Hepatocyte (in vitro differentiated cells): ENCODE measurements at places on chromosomes 4 and X. TPM values are rescaled to one million over a fixed set of nuclear protein-coding genes. Genes with fewer than 3 reads are reported as not detected.

Gene WFS1
- 32.5 and 43.1 TPM in 2 replicates for total RNA-seq

Gene OPRPN
- not detected in 2 replicates for total RNA-seq

Gene MGAT4D
- not detected in 2 replicates for total RNA-seq

Gene EMCN
- total RNA-seq = 0.37 and 0.44 TPM in 2 replicates

Gene NPY5R
- total RNA-seq = 0.30 and 0.44 TPM in 2 replicates

Gene GNRHR
- total RNA-seq = not detected in 2 replicates

Gene UGT2B10
- total RNA-seq = 21.6 and 31.0 TPM in 2 replicates

Gene TECRL
- total RNA-seq = 0.10 TPM in 1 of 2 replicates, not detected in the other

Gene TMEM47
- 31.2 and 34.1 TPM in 2 replicates for total RNA-seq

Gene CENPI
- total RNA-seq = 4.5 and 6.3 TPM in 2 replicates

Gene YY2
- total RNA-seq = 1.5 and 2.4 TPM in 2 replicates

DNA sequence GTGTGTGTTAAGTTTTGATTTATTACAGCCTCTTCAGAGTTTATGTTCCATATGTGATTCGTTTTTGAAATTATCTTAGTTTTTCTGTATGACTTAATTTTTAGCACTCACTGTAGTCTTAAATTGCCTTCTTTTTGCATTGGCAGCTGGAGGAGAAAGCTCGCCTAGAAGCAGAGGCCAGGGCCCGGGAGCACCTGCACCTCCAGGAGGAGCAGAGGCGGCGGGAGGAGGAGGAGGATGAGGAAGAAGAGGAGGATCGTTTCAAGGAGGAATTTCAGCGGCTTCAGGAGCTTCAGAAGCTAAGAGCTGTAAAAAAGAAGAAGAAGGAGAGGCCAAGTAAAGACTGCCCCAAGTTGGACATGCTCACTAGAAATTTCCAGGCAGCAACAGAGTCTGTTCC, 56.6 kb downstream of the TNIP2 start:
- DNase-seq = no peak
- H3K4me1 ChIP-seq = no peaks in the 10 kb centered on the region
- H3K36me3 ChIP-seq = no peaks in the 10 kb centered on the region
- H3K27me3 ChIP-seq = no peaks in the 10 kb centered on the region
- no peak overlapping the region for H3K27ac ChIP-seq
- H3K4me3 ChIP-seq = no peak overlapping the region

GRCh38 chrX:39907964-39908661, 189.6 kb downstream of the BCOR start:
- H3K27ac ChIP-seq = peak overlapping the region; percentile 81
- H3K4me1 ChIP-seq = peaks cover 53% of the 10 kb centered on the region
- DNase-seq = peak; percentile 88
- no peaks in the 10 kb centered on the region for H3K36me3 ChIP-seq
- H3K4me3 ChIP-seq = no peak overlapping the region

DNA sequence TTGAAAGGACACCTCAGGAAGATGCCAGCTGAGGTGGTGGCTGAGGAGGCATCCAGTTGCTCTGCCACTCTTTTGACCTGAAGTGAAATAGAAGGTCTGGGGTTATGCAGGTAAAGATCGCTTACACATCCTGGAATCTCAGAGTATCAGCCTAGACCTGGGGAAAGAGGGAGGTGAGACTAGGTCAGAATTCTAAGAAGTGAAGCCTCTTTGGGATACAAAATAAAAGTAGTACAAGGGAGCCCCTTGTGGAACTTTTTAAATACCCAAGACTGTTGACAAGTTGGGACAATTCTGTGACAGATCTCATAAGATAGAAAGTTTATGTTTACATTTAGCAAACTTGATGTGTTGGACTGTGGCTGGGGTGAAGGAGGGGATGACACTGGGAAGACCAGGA, 263.1 kb downstream of the SPRY1 start:
- peak; percentile 11 for DNase-seq
- H3K27me3 ChIP-seq = no peaks in the 10 kb centered on the region

DNA sequence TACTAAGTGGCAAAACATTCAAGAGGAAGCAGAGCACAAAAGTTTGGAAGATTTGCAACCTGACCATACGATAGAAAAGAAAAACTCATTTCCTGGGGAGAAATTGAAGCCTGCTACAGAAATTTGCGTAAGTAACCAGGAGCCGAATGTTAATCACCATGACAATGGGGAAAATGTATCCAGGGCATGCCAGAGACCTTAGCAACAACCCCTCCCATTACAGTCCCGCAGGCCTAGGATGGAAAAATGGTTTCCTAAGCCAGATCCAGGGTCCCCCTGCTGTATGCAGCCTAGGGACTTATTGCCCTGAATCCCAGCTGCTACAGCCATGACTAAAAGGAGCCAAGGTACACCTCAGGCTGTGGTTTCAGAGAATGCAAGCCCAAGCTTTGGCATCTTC, 472.2 kb upstream of the KLHL4 start:
- no peaks in the 10 kb centered on the region for H3K4me1 ChIP-seq
- no peaks in the 10 kb centered on the region for H3K36me3 ChIP-seq
- H3K27me3 ChIP-seq = no peaks in the 10 kb centered on the region
- no peak overlapping the region for H3K4me3 ChIP-seq
- H3K27ac ChIP-seq = no peak overlapping the region

DNA sequence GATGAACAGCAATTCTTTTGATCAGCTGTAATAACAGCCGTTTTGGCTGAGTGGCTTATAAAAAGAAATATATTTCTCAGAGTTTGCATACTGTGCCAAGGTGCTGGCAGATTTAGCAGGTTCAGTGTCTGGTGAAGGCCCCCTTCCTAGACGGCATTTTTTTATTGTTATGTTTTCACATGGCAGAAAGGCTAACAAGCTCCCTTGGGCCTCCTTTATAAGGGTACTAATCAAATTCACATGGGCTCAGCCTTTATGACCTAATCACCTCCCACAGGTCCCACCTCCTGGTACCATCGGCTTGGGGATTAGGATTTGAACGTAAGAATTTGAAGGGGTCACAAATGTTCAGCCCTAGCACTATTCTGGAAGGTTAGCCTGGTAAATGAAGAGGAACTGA, 431.9 kb downstream of the SPOCK3 start:
- no peak overlapping the region for H3K4me3 ChIP-seq
- H3K36me3 ChIP-seq = no peaks in the 10 kb centered on the region

- H3K4me1 ChIP-seq = no peaks in the 10 kb centered on the region
- no peaks in the 10 kb centered on the region for H3K27me3 ChIP-seq
- H3K36me3 ChIP-seq = no peaks in the 10 kb centered on the region
- no peak overlapping the region for H3K27ac ChIP-seq
- H3K4me3 ChIP-seq = no peak overlapping the region
These were observed 146.2 kb upstream of the HHIP start for GRCh38 chr4:144499777-144500176.

DNA sequence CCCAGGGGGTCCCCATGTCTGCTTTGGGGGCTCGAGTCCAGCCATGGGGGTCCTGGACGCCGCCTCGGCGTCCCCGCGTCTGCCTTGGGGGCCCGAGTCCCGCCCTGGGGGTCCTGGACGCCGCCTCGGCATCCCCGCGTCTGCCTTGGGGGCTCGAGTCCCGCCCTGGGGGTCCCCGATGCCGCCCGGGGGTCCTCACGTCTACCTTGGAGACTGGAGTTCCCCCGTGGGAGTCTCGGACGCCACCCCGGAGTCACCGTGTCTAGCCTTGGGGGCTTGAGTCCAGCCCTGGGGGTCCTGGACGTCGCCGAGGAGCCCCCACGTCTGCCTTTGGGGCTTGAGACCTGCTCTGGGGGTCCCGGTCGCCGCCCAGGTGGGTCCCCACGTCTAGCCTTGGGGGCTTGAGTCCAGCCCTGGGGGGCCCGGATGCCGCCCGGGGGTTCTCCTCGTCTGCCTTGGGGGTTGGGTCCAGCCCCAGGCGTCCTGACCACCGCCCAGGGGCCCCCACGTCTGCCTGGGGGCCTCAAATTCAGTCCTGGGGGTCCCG, 1.1 kb upstream of the GTPBP6 start:
- no peak for DNase-seq
- H3K36me3 ChIP-seq = no peaks in the 10 kb centered on the region
- H3K27me3 ChIP-seq = no peaks in the 10 kb centered on the region
- H3K4me3 ChIP-seq = peak overlapping the region; percentile 87

DNA sequence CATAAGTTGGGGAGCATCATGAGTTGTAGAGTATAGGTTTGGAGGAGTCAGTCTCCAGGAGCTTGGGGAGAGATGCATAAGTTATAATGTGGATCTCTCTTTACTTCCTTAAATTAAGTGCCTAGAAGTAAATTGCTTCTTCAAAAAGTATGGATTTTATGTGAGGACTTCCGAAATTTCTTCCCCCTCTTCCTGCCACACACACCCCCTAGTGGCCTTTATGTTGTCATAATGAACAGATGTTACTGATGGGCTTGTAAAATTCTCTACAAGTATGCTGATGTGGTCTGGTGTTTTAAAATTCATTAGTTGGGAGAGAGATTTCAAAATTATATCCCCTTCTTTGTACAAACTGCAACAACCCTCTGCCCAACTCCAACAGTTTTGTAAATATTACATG, 2.3 kb upstream of the METTL14 start:
- H3K36me3 ChIP-seq = no peaks in the 10 kb centered on the region
- H3K27me3 ChIP-seq = no peaks in the 10 kb centered on the region
- peak; percentile 11 for DNase-seq
- no peak overlapping the region for H3K27ac ChIP-seq
- peaks cover 9% of the 10 kb centered on the region for H3K4me1 ChIP-seq

GRCh38 chr4:138181287-138181686, 60.9 kb downstream of the SLC7A11 start:
- H3K4me3 ChIP-seq = no peak overlapping the region
- H3K4me1 ChIP-seq = peaks cover 22% of the 10 kb centered on the region
- peak overlapping the region; percentile 72 for H3K27ac ChIP-seq
- H3K27me3 ChIP-seq = no peaks in the 10 kb centered on the region
- DNase-seq = peak; percentile 65
- peaks cover 5% of the 10 kb centered on the region for H3K36me3 ChIP-seq

GRCh38 chrX:55908661-55909212, 191.2 kb downstream of the RRAGB start:
- no peaks in the 10 kb centered on the region for H3K4me1 ChIP-seq
- no peaks in the 10 kb centered on the region for H3K27me3 ChIP-seq
- DNase-seq = peak; percentile 25

GRCh38 chr4:7041246-7041645, 1.9 kb upstream of the TADA2B start:
- H3K4me3 ChIP-seq = no peak overlapping the region
- no peaks in the 10 kb centered on the region for H3K36me3 ChIP-seq
- no peak for DNase-seq
- peaks cover 25% of the 10 kb centered on the region for H3K4me1 ChIP-seq
- no peaks in the 10 kb centered on the region for H3K27me3 ChIP-seq

DNA sequence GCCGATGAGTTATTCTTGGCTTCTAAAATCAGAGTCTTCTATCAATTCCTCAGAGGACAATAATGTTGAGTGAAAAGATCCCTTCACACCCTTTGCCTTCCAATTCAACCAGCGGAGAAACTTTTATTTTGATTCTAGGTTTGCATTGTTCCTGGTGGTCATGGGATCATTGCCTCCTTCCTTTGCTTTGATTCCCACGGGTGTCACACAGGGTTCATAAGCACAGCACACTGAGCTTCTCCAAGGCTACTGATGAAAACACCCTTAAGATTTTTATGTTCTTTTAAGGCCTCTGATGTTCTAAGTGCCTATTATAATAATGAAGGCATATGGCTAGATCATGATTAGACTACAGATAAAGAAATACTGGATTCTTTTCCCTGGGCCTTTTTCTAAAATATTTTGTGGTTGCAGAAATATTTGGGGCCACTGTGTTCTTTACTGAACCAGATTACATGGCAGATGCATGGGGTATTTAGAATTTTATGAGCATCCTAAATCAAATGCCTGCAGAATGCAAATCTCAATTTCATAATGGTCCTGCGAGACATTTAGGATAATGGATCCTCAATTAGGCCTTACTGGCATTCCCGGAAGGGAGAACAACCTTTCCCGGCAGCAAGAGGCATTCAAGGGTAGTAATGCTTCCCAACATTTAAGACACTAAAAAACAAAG, 43.9 kb upstream of the FGFBP2 start:
- H3K4me3 ChIP-seq = no peak overlapping the region
- no peak overlapping the region for H3K27ac ChIP-seq
- no peaks in the 10 kb centered on the region for H3K4me1 ChIP-seq
- no peaks in the 10 kb centered on the region for H3K36me3 ChIP-seq

DNA sequence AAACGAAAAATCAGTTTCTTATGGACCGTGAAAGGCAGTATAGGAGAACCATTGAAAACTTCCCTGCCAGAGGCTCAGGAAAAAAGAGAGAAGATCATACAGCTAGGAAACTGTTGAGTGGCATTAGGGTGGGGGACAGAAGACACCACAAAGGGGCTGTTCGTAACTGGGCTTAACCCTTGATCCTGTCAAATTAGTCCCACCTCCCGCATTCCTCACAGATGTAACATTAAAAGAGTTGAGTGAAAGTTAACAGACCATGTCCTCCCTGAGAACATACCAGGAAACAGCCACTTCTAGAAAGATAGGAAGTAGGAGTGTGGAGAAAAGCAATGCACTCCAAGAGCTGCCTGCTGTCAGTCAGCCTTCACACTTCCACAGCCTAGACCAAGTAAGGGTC, 8.7 kb downstream of the SHROOM4 start:
- H3K27me3 ChIP-seq = no peaks in the 10 kb centered on the region
- peak overlapping the region; percentile 8 for H3K27ac ChIP-seq
- no peak overlapping the region for H3K4me3 ChIP-seq
- no peaks in the 10 kb centered on the region for H3K36me3 ChIP-seq

GRCh38 chr4:22991576-22991975, 298.8 kb downstream of the GBA3 start:
- DNase-seq = no peak
- no peak overlapping the region for H3K27ac ChIP-seq
- H3K4me3 ChIP-seq = no peak overlapping the region
- no peaks in the 10 kb centered on the region for H3K36me3 ChIP-seq
- H3K27me3 ChIP-seq = no peaks in the 10 kb centered on the region
- no peaks in the 10 kb centered on the region for H3K4me1 ChIP-seq

GRCh38 chrX:50470103-50471031, at the start of gene DGKK:
Gene DGKK, minus strand, starts transcription at chrX:50470825. Its CDS starts 147 bp downstream, at chrX:50470678.
- H3K27ac ChIP-seq = no peak within 1 kb of the TSS

- H3K4me3 ChIP-seq = no peak overlapping the region
- no peaks in the 10 kb centered on the region for H3K27me3 ChIP-seq
These were observed 1.7 kb upstream of the PRRG1 start for GRCh38 chrX:37347420-37347819.

GRCh38 chrX:115362334-115363095, 73.0 kb downstream of the LUZP4 start:
- no peaks in the 10 kb centered on the region for H3K27me3 ChIP-seq
- no peaks in the 10 kb centered on the region for H3K36me3 ChIP-seq
- no peak overlapping the region for H3K27ac ChIP-seq

DNA sequence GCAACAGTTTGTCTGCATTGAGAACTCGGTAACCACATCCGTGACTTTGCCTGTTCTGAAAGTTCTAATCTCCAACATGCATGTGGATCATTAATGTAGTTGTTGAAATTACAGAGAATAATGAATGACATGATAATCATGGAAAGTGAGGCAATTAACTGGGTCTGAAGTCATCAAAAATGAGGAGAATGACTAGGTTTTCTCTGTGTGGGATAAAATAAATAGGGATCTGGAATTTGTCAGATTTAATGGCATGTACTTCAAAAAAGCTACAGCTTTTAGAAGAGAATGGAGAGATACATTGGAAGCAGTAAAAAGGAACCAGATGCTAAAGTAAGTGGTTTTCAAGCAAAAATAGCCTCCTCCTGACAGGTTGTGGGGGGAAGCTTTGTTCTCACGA, 59.3 kb downstream of the AFM start:
- no peaks in the 10 kb centered on the region for H3K4me1 ChIP-seq
- H3K36me3 ChIP-seq = no peaks in the 10 kb centered on the region
- no peak for DNase-seq
- H3K4me3 ChIP-seq = no peak overlapping the region
- no peaks in the 10 kb centered on the region for H3K27me3 ChIP-seq

- H3K27me3 ChIP-seq = no peaks in the 10 kb centered on the region
- no peak for DNase-seq
- no peaks in the 10 kb centered on the region for H3K4me1 ChIP-seq
- H3K4me3 ChIP-seq = no peak overlapping the region
- no peak overlapping the region for H3K27ac ChIP-seq
These were observed 22.4 kb downstream of the SEC31A start for GRCh38 chr4:82868572-82868971.
